Effector memory CD8-positive, alpha-beta T cell (primary cell): ENCODE measurements at places on chromosomes 3 and 15.
A peak's percentile ranks its signal among the peaks of the same experiment; 100 is the strongest.

DNA sequence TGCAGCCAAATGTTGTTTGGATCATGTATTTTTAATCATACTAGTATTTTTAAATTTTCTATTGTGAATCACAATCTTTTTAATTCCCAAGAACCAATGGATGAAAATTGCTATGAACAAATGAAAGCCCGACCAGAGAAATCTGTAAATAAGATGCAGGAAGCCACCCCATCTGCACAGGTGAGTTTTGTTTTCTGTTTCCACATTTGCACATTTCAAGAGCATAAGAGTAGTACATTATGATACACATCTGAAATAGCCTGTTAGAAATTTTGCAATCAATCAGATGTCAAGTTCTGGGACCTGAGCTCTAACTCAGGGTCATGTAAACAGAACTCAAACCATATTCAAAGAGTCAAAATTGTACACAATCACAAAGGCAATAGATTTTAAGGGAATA lies 26.5 kb downstream of the TRAT1 start:
- peaks cover 55% of the 10 kb centered on the region for H3K36me3 ChIP-seq
- no peak for DNase-seq
- no peaks in the 10 kb centered on the region for H3K27me3 ChIP-seq
- H3K4me1 ChIP-seq = peaks cover 26% of the 10 kb centered on the region
- no peak overlapping the region for H3K27ac ChIP-seq
- H3K4me3 ChIP-seq = no peak overlapping the region

DNA sequence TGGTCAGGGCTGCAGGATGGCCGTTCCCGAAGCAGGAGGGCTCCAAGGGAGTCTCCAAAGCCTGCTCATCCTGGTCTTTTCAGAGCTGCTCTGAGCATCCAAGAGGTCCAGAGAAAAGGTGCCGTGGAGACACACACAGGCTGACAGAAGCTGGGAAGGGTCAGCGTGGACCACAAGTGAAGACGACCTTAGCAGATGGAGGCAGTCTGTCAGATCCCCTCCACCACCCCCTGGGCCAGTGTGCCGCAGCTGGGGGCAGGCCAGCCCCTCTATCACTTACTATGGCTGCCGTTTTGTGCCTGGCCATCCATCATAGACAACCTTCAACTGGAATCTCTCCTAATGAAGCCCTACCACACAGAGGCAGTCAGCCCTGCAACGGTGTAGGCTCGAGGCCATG lies 335.1 kb upstream of the RGMA start:
- H3K4me1 ChIP-seq = no peaks in the 10 kb centered on the region
- peaks cover 40% of the 10 kb centered on the region for H3K27me3 ChIP-seq
- H3K27ac ChIP-seq = no peak overlapping the region
- no peak overlapping the region for H3K4me3 ChIP-seq
- H3K36me3 ChIP-seq = no peaks in the 10 kb centered on the region
- DNase-seq = no peak

GRCh38 chr3:51400166-51400565 lies 9.1 kb downstream of the RBM15B start:
- no peak overlapping the region for H3K4me3 ChIP-seq
- H3K27ac ChIP-seq = peak overlapping the region; percentile 6
- no peak for DNase-seq
- H3K36me3 ChIP-seq = peaks cover 51% of the 10 kb centered on the region
- no peaks in the 10 kb centered on the region for H3K27me3 ChIP-seq
- peaks cover 20% of the 10 kb centered on the region for H3K4me1 ChIP-seq

DNA sequence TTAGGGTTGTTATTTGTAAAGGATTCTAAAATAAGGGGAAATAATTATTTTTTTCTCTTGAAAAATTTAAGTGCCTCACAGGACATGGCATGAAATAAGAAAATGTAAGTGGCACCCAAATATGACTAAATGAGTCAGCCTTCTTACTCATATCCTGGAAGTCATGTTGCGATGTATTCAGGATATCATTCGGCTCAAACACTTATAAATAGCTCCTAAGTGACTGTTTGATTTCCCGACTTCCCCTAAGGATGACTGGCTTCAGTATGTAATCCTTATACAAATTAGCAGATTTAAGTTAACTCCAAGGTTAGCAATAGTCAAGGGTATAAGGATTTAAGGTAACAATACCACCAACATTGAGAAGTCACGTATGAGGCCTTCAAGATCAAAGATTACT lies 57.3 kb upstream of the OSTN start:
- no peaks in the 10 kb centered on the region for H3K4me1 ChIP-seq
- H3K27me3 ChIP-seq = no peaks in the 10 kb centered on the region
- H3K4me3 ChIP-seq = no peak overlapping the region
- no peaks in the 10 kb centered on the region for H3K36me3 ChIP-seq
- no peak for DNase-seq

DNA sequence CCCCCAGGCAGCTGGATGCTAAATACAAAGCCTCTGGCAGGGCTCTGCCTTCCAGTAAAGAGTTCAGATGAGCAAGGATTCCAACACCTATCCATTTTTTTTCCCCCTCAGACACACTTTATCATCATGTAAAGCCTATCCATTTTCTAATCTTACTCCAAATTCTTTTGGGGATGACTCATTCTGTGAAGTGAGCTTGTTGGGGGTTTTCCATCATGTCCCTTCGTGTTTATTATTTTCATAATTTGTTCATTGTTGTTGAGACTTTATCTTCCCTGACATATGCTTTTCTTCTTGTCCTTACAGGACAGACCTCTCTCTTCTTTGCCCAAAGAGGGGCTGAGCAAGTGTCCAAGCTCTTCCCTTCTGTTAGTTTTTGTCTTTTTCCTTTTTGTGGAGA lies 34.7 kb upstream of the SH3BP5 start:
- no peak overlapping the region for H3K27ac ChIP-seq
- H3K27me3 ChIP-seq = no peaks in the 10 kb centered on the region
- H3K4me3 ChIP-seq = no peak overlapping the region
- DNase-seq = no peak
- H3K4me1 ChIP-seq = peaks cover 24% of the 10 kb centered on the region

- no peak overlapping the region for H3K27ac ChIP-seq
- H3K4me3 ChIP-seq = no peak overlapping the region
- H3K4me1 ChIP-seq = no peaks in the 10 kb centered on the region
- no peaks in the 10 kb centered on the region for H3K27me3 ChIP-seq
- no peak for DNase-seq
These were observed 18.3 kb downstream of the SLC12A8 start for GRCh38 chr3:125194061-125194848.

DNA sequence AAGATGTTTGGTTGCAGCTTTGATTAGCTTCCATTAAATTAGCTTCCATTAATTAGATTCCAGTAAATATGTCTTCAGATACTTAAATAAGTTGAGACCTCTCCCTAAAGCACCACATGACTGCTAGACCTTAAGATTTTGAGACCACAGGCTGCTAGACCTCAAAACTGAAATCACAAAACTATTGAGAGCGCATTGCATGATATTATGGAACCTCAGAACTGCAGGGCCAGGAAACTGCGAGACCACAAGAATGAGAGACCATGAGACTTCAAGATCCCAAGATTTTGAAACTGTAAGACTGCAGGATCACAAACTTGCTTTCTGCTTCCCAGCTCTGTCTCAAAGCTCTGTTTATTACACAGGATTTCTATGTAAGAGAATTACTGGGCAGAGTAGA lies 87.4 kb downstream of the TRIM42 start:
- no peaks in the 10 kb centered on the region for H3K36me3 ChIP-seq
- DNase-seq = no peak
- no peak overlapping the region for H3K27ac ChIP-seq
- peaks cover 5% of the 10 kb centered on the region for H3K27me3 ChIP-seq
- H3K4me3 ChIP-seq = no peak overlapping the region
- no peaks in the 10 kb centered on the region for H3K4me1 ChIP-seq

- no peaks in the 10 kb centered on the region for H3K27me3 ChIP-seq
- no peaks in the 10 kb centered on the region for H3K36me3 ChIP-seq
- H3K4me3 ChIP-seq = peak overlapping the region; percentile 54
These were observed 299.3 kb upstream of the SATB1 start for GRCh38 chr3:18724456-18724855.

- peak overlapping the region; percentile 4 for H3K4me3 ChIP-seq
- peaks cover 9% of the 10 kb centered on the region for H3K4me1 ChIP-seq
- peak overlapping the region; percentile 18 for H3K27ac ChIP-seq
- no peak for DNase-seq
- no peaks in the 10 kb centered on the region for H3K27me3 ChIP-seq
These were observed 8.5 kb upstream of the ILDR1 start for GRCh38 chr3:122030381-122031122.

- no peak overlapping the region for H3K4me3 ChIP-seq
- no peaks in the 10 kb centered on the region for H3K36me3 ChIP-seq
- DNase-seq = no peak
- peaks cover 49% of the 10 kb centered on the region for H3K27me3 ChIP-seq
- H3K4me1 ChIP-seq = no peaks in the 10 kb centered on the region
- H3K27ac ChIP-seq = no peak overlapping the region
These were observed 50.4 kb downstream of the BOC start for GRCh38 chr3:113261626-113262303.

DNA sequence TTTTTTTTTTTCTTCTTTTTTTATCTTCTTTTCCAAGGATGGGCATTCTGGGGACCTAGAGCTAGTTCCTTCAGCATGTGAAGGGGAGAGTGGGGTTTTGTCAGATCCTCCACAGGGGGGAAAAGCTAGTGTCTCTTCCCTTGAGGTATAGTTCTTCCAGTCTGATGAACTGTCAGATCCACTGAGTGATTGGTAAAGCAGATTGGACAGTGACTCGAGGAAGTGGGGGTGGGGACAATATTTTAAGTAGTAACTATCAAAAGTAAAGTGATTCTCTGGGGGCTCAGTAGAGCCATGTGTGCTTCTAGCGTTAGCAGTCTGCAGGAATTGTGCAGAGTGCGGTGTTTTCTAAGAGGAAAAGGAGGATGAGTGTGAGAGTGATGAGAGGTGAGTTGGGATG lies 62.0 kb upstream of the TRIM71 start:
- no peak overlapping the region for H3K4me3 ChIP-seq
- H3K4me1 ChIP-seq = no peaks in the 10 kb centered on the region
- H3K27me3 ChIP-seq = no peaks in the 10 kb centered on the region
- DNase-seq = no peak

- peaks cover 5% of the 10 kb centered on the region for H3K4me1 ChIP-seq
- H3K27me3 ChIP-seq = no peaks in the 10 kb centered on the region
- H3K4me3 ChIP-seq = no peak overlapping the region
- H3K27ac ChIP-seq = no peak overlapping the region
- DNase-seq = no peak
- no peaks in the 10 kb centered on the region for H3K36me3 ChIP-seq
These were observed 42.2 kb downstream of the SLC9A9 start for GRCh38 chr3:143806038-143806437.

DNA sequence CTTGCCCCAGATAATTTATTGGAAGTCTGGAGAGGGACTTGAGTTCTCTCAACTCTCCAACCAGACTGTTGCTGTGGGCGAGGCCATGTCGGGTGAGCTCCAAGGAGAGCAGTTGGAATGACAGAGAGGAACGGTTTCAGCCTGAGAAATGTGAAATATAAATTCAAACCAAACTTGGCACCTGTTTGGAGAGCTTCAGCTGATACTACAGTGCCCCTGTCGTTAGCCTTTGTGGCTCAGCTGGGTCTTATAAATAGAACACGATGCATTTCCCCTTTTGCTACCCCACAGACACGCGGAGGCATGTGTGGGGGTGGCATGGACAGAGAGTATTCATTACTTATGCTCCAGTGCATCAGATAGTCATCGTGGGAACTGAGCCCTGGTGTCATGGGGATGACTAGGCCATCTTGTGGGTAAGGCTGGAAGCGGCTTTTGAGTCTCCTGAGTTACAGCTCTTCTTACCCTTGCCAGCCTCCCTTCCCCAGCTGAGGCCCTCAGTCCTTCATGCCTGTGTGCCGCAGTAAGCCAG lies 15.6 kb downstream of the SMAD3 start:
- peaks cover 12% of the 10 kb centered on the region for H3K36me3 ChIP-seq
- peak overlapping the region; percentile 92 for H3K27ac ChIP-seq
- peaks cover 79% of the 10 kb centered on the region for H3K4me1 ChIP-seq
- H3K4me3 ChIP-seq = peak overlapping the region; percentile 62
- DNase-seq = no peak
- no peaks in the 10 kb centered on the region for H3K27me3 ChIP-seq

DNA sequence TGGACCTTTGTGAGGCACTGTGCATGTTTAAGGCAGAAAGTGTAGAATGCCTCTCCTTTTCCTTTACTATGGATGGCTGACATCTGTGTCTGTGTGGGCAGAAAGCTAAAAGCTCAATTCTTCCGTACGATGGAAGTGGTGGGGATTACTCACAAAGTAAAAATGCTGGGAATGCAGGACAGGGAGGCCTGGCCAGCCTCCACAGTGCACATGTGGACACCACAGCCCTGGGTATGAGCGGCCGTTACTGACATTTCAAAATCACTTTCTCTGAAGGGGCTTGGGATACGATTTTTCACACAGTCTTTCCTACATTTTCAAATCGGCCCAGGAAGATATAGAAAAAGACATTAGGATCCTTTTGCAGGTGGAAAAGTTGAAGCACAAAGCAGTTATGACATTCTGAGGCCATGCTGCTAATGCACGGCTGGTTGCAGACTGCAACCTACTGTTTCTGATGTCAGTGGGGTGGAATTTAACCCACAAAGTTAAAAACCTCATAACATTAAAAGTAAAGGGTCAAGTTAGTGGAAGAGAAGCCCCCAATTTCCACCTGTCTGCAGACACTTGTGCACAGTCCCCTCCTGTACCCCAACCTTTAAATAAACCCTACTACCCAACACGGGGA lies 27.9 kb downstream of the EHD4 start:
- peaks cover 14% of the 10 kb centered on the region for H3K4me1 ChIP-seq
- DNase-seq = no peak
- no peaks in the 10 kb centered on the region for H3K27me3 ChIP-seq
- H3K27ac ChIP-seq = peak overlapping the region; percentile 44
- peaks cover 44% of the 10 kb centered on the region for H3K36me3 ChIP-seq
- no peak overlapping the region for H3K4me3 ChIP-seq

- H3K4me1 ChIP-seq = no peaks in the 10 kb centered on the region
- no peak overlapping the region for H3K4me3 ChIP-seq
- H3K27ac ChIP-seq = no peak overlapping the region
- DNase-seq = no peak
- H3K36me3 ChIP-seq = no peaks in the 10 kb centered on the region
- H3K27me3 ChIP-seq = no peaks in the 10 kb centered on the region
These were observed 1280.9 kb downstream of the NSUN3 start for GRCh38 chr3:95343767-95344166.

GRCh38 chr3:61687663-61688306 lies 126.4 kb downstream of the PTPRG start:
- no peak for DNase-seq
- H3K36me3 ChIP-seq = no peaks in the 10 kb centered on the region
- H3K27ac ChIP-seq = no peak overlapping the region
- H3K27me3 ChIP-seq = no peaks in the 10 kb centered on the region
- no peaks in the 10 kb centered on the region for H3K4me1 ChIP-seq

DNA sequence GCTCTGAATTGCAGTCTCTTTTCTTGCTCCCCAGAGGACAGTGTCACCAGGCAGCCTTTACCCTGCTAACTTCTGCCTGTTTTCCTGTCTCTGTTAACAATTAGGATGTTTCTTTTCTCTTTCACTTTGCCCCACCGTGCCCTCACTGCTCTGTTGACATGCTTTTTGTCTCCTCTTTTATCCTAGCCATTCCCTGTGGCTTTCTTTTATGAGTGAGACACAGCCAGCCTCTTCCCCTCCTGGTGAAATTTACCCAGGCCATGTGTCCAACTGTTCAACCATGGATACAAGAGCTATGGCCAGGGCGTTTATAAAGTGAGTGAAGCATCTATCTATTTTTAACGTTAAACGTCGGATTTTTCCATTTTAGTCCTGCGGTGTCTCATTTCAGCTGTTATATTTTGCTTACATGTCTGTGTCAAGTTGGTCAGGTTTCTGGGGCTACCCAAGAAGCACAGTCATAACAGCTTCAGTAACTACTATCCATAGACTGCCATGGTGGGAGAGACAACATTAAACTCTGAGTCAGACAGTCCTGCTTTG lies 443.2 kb upstream of the AZI2 start:
- no peaks in the 10 kb centered on the region for H3K27me3 ChIP-seq
- H3K4me1 ChIP-seq = no peaks in the 10 kb centered on the region
- no peaks in the 10 kb centered on the region for H3K36me3 ChIP-seq
- no peak for DNase-seq
